ENCODE measurements at places on chromosomes 2 and 18. TPM values are rescaled to one million over a fixed set of nuclear protein-coding genes. Genes with fewer than 3 reads are reported as not detected.

GRCh38 chr2:208686665-208687064, 280.1 kb downstream of the PTH2R start:
- no peaks in the 10 kb centered on the region for H3K27me3 ChIP-seq
- no peaks in the 10 kb centered on the region for H3K36me3 ChIP-seq
- no peak overlapping the region for H3K27ac ChIP-seq
- H3K4me1 ChIP-seq = no peaks in the 10 kb centered on the region
- DNase-seq = no peak

The SULT1C2 gene
- 0.86 TPM for total RNA-seq

- H3K36me3 ChIP-seq = no peaks in the 10 kb centered on the region
- H3K4me3 ChIP-seq = no peak overlapping the region
- no peak for DNase-seq
- H3K27ac ChIP-seq = no peak overlapping the region
- peaks cover 22% of the 10 kb centered on the region for H3K4me1 ChIP-seq
Measured at GRCh38 chr2:176124110-176124946, 1.8 kb downstream of the HOXD9 start.

DNA sequence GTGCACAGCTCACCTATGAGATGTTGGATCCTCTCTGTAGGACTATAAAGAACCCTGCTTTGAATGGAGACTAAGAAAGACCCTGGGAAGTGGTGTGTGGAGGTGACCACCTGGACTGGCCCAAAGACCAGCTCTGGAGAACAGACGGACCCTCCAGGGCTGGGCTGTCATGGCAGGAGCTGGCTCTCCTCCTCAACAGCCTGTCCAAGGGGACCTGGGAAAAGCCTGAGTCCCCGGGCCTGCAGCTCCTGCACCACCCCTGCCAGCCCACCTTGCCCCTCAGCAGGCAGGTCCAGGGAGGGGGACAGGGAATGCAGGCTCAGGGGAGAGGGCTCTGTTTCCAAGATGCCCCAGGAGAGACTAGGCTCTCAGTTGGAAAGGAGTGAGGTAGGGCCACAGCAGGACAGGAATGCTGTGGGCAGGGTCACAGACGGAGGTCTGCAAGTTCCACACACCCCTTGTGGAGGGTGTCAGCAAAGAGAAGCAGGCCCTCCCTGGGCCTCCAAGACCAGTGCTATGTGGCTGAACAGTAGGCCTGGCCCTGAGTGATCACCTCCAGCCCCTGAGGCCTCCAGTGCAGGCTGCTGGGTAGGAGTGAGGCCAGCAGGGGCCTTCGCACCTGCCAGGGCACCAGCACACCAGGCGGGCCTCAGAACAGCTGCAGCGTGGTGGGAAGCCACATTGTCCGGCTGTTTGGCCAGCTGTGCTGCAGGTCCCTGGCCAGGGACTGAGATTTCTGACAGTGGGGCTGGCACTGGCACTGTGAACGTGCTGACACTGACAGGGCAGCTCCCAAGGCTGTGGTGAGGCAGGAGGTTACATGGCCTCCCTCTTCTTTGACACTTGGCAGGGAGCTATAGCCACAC, 86.4 kb upstream of the OTOS start:
- no peaks in the 10 kb centered on the region for H3K27me3 ChIP-seq
- no peak overlapping the region for H3K27ac ChIP-seq
- no peaks in the 10 kb centered on the region for H3K36me3 ChIP-seq
- DNase-seq = no peak
- no peak overlapping the region for H3K4me3 ChIP-seq

DNA sequence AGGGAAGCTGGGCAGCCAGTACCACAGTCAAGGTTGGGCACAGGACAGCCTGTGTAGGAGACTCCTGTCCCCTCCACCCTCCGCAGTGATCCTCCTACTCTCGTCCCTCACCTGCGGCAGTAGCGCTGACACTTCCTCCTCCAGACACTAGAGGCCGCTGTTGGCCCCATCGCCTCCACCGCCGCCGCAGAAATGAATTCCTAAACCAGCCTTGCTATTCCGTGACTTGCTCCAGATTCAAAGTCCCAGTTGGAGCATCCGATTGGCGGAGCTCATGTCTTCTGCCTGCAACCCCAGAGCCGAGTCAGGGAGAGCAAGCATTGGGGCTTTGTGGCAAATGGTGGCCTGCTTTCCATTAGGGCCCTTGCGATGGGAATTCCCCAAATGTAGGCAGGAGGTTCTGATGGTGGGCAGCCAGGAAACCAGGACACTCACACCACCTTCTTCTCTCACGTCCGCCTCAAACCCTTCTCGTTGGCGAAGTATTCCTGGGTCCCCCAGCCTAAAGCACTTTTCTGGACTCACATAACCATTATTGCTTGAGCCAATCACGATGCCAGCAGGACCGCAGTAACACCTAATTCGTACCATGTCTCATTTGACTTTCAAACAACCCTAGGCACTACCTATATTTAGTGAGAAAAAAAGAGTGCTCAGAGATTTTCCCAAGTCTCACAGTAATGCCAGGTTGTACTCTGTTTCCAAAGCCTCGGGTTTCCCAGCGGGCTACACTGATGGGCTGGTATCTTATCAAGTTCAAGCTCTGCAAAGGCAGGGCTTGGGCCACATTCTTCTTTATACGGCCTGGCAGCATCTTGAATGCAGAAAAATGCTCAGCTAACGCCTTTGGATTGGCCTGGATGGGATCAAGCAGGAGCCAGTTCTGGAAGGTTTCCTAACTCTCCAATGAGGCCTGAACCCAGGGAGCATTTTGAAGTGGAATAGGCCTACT, 1.2 kb upstream of the DNAJB2 start:
- peaks cover 37% of the 10 kb centered on the region for H3K4me1 ChIP-seq
- H3K36me3 ChIP-seq = peaks cover 3% of the 10 kb centered on the region
- DNase-seq = peak; percentile 90
- no peaks in the 10 kb centered on the region for H3K27me3 ChIP-seq

DNA sequence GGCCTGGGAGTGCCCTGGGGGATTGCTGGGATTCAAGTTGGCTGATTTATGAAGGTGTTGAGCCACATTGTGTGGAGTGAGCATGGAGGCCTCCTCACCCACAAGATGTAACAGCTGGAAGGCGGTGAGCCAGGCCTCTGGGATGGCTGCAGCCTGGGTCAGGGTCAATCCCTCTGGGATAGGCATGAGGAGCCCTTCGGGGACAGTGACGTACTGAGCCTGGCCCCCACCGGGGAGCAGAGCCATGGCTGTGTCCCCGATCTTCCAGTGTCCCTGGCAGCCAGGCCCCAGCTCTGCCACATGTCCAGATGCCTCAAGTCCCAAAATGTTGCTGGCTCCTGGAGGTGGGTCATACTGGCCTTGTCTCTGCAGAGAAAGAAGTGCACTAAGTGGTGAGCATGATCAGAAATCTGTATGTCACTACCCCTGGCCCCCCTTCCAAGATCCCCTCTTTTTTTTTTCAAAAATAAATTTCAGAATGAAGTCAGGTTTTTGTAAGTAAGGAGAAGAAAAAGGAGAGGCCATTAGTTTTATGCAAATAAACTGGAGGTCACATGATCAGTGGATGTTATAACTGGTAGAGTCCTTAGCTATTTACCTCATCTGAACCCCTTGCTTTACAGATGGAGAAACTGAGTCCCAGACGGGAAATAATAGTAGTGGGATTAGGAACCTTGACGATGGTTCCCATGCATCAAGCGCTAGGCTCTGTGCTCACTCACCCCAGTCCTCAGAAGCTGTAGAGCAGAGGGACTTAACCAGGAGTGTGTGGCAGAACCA, 1.7 kb downstream of the TP53I3 start:
- H3K4me1 ChIP-seq = peaks cover 15% of the 10 kb centered on the region
- H3K36me3 ChIP-seq = 0 out of 2 replicates have a peak, but pooled peaks cover 3% of the 10 kb centered on the region
- peak overlapping the region; percentile 54 for H3K4me3 ChIP-seq
- DNase-seq = no peak
- no peaks in the 10 kb centered on the region for H3K27me3 ChIP-seq

- DNase-seq = peak; percentile 46
- H3K27me3 ChIP-seq = no peaks in the 10 kb centered on the region
- H3K4me1 ChIP-seq = peaks cover 67% of the 10 kb centered on the region
- peak overlapping the region; percentile 96 for H3K27ac ChIP-seq
- no peak overlapping the region for H3K4me3 ChIP-seq
- no peaks in the 10 kb centered on the region for H3K36me3 ChIP-seq
Measured at GRCh38 chr2:16319551-16320121, 346.0 kb downstream of the CYRIA start.

DNA sequence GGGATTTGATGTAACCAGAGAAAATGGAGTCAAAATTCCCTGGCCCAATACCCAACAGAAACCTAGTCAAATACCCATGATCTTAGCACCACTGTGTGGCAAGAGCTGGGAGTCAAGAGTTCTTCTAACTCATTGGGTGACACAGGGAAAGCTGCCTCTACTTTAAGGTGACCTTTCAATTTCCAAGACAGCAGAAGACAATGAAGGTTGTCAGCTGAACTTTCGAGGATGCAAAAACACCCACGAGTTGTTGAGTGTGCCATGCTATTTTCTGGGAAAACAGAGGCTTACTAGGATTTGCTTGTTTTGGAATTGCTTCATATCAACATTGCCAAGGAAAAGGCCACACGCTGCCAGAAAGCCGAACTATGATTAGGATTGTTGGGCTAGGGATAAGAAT, 61.6 kb upstream of the CYRIA start:
- H3K4me3 ChIP-seq = no peak overlapping the region
- no peaks in the 10 kb centered on the region for H3K4me1 ChIP-seq
- H3K36me3 ChIP-seq = no peaks in the 10 kb centered on the region
- no peak for DNase-seq
- no peaks in the 10 kb centered on the region for H3K27me3 ChIP-seq

GRCh38 chr2:230991598-230991997, 4.3 kb upstream of the SPATA3 start:
- H3K4me1 ChIP-seq = peaks cover 3% of the 10 kb centered on the region
- no peak overlapping the region for H3K27ac ChIP-seq
- H3K4me3 ChIP-seq = no peak overlapping the region
- H3K27me3 ChIP-seq = no peaks in the 10 kb centered on the region
- H3K36me3 ChIP-seq = no peaks in the 10 kb centered on the region

- no peak overlapping the region for H3K4me3 ChIP-seq
- H3K36me3 ChIP-seq = no peaks in the 10 kb centered on the region
- DNase-seq = no peak
- H3K4me1 ChIP-seq = peaks cover 12% of the 10 kb centered on the region
- H3K27ac ChIP-seq = no peak overlapping the region
Measured at GRCh38 chr18:63240531-63241316, 78.8 kb downstream of the BCL2 start.

GRCh38 chr2:235539773-235540172, 45.9 kb downstream of the AGAP1 start:
- H3K4me3 ChIP-seq = no peak overlapping the region
- H3K27me3 ChIP-seq = no peaks in the 10 kb centered on the region
- H3K27ac ChIP-seq = no peak overlapping the region
- H3K4me1 ChIP-seq = peaks cover 20% of the 10 kb centered on the region
- DNase-seq = no peak

The IMMT gene
- 129 TPM for total RNA-seq

DNA sequence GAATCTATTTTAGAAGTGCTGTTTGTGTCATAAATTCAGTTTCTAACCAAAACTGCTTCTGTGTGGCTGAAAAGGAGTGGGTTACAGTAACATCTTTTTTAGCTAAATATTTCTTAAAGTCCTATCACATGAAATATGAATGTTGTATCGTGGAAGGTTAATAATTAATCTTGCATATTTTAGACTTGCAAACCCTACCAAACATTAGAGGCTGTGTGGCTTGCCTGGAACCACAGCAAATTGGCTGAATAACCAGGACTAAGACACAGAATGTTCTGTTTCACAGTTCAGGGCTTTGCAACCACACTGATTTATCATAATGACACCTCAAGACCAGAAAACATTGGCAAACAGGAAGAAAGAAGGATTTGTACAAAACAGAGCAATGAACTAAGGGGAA, 208.9 kb upstream of the CNTNAP5 start:
- H3K27me3 ChIP-seq = no peaks in the 10 kb centered on the region
- no peaks in the 10 kb centered on the region for H3K4me1 ChIP-seq
- H3K36me3 ChIP-seq = no peaks in the 10 kb centered on the region
- no peak overlapping the region for H3K27ac ChIP-seq
- DNase-seq = no peak
- H3K4me3 ChIP-seq = no peak overlapping the region

The HK2 gene
- total RNA-seq = 22.6 TPM

- no peaks in the 10 kb centered on the region for H3K27me3 ChIP-seq
- DNase-seq = no peak
- no peaks in the 10 kb centered on the region for H3K36me3 ChIP-seq
- peaks cover 16% of the 10 kb centered on the region for H3K4me1 ChIP-seq
Measured at GRCh38 chr2:46073540-46074046, 223.6 kb upstream of the EPAS1 start.

The FABP1 gene
- total RNA-seq = 44.5 TPM

DNA sequence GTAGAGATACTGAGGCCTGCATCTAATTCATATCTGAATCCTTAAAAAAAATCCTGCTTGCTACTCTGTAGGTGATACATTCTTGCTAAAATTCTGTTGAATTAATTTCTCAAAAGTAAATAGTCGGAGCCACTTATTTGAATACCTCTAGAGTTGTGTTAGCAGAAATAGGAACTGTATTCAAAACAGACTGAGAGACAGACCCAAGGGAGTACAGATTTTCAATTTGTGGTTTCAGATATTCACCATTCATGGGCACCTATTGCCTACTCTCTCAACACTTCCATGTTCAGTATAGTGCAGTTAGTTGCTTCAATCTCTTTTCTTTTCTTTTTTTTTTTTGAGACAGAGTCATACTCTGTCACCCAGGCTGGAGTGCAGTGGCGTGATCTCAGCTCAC, 46.6 kb upstream of the CTLA4 start:
- H3K27me3 ChIP-seq = no peaks in the 10 kb centered on the region
- no peaks in the 10 kb centered on the region for H3K4me1 ChIP-seq
- DNase-seq = no peak

- H3K36me3 ChIP-seq = no peaks in the 10 kb centered on the region
- H3K27me3 ChIP-seq = no peaks in the 10 kb centered on the region
- no peak for DNase-seq
- H3K27ac ChIP-seq = no peak overlapping the region
Measured at GRCh38 chr2:156562124-156562523, 125.9 kb downstream of the GPD2 start.

DNA sequence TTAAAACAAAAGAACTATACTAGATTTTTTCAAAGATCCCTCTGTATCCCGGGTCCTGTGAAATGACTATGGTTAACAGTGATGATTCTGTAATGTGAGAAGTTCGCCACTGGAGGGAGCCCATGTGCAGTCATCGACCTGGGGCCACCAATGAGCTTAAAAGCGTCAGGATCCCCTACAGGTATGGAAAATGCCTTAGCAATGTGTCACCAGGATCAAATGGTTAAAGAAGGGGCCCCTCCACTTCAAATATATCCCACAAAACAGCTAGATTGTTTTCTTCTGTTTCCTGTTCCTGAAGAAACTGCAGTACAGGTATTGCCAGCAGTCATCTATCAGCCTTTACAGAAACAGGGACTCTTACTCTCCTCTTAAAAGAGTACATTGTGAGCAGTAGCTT, 15.3 kb downstream of the CHRNA1 start:
- peak overlapping the region; percentile 63 for H3K27ac ChIP-seq
- no peaks in the 10 kb centered on the region for H3K36me3 ChIP-seq
- peak; percentile 84 for DNase-seq
- no peaks in the 10 kb centered on the region for H3K27me3 ChIP-seq
- H3K4me1 ChIP-seq = peaks cover 8% of the 10 kb centered on the region

- no peaks in the 10 kb centered on the region for H3K27me3 ChIP-seq
- H3K4me3 ChIP-seq = no peak overlapping the region
- no peak overlapping the region for H3K27ac ChIP-seq
Measured at GRCh38 chr2:202149155-202149762, 76.2 kb downstream of the KIAA2012 start.

GRCh38 chr2:118130385-118130784, 42.1 kb downstream of the INSIG2 start:
- no peak overlapping the region for H3K27ac ChIP-seq
- no peak for DNase-seq
- H3K36me3 ChIP-seq = no peaks in the 10 kb centered on the region

The XDH gene
- total RNA-seq = 1.4 TPM

The CHCHD5 gene
- 50.7 TPM for total RNA-seq

The ABCB11 gene
- total RNA-seq = not detected

The GPR39 gene
- 26.8 TPM for total RNA-seq

Data from Caco-2 (cell line).